Stimulated activated CD4-positive, alpha-beta T cell treated with anti-CD3 and anti-CD28 coated beads, Interleukin-4, amount 100 ng/mL, for 24 hours (primary cell): ENCODE measurements at places on chromosomes 16 and 17.

DNA sequence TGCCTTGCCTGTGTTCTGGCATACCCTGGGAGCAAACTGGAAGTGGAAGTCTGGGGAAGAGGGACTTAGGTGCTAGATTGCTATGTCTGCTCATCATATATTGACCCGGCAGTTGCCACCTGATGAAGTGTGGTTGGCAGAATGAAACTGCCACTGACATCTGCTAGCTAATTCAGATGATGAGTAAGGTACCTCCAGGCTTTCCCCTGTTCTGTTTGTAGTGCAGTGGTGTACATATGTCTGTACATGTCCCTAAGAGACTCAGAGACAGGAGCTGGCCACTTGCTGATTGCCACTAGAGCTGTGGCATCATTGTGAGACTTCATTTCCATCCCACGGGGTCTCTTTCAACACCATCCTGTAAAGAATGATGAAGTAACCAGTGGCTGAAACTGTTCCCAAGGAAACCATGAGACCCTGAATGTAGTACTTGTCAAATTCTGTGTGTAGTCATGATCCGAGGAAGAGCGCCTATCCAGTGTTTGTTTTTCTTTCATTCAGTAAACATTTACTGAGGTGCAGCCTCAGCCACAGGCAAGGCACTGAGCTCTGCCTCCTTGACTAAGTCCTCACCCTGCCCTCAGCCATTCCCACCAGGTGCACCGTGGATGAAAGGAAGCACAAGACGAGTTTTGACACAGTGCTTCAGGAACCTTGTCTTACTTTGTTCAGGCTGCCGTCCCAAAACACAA lies 13.2 kb downstream of the CLUAP1 start:
- DNase-seq: no peak

DNA sequence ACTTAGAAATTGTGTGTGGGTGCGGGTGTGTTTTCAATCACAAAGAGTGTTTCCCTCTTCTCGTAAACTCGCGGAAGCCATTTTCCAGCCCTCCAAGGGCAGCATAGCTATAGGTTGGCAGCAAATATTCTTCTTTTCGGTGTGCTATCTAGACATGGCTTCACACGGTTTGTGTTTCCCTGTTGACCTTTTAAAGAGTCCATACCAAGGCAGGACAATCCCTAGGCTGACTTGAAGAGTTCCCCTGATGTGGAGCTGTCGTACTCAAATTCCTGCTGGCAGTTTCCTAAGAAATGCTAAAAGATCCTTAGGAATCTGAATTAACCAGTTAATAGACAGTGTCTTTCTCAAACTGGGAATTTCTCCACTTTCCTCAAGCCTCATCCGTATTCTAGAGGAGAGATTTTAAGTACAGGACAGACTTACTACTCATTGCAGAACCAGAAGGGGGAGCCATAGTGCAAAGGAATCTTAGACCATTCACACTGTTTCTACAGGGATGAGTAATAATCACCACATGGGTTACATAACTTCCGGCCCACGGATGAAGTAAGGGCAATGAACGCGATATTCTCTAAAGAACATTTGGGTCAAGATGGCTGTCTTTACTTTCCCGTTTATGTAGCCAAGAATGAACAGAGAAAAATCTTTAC lies 288.6 kb upstream of the ELAC2 start:
- peak; percentile 4 for DNase-seq

GRCh38 chr17:21287703-21288449 lies 3.4 kb downstream of the MAP2K3 start:
- peak; percentile 97 for DNase-seq

GRCh38 chr16:27719106-27719445 lies 169.1 kb downstream of the KATNIP start:
- no peak for DNase-seq

- no peak for DNase-seq
These were observed 6.1 kb downstream of the HIRIP3 start for GRCh38 chr16:29989111-29989858.
